H1 (cell line): ENCODE measurements at places on chromosomes 3 and 15. TPM values are rescaled to one million over a fixed set of nuclear protein-coding genes. Genes with fewer than 3 reads are reported as not detected.

- no peak for DNase-seq
Measured at GRCh38 chr3:156404217-156404616, 150.7 kb downstream of the SSR3 start.

DNA sequence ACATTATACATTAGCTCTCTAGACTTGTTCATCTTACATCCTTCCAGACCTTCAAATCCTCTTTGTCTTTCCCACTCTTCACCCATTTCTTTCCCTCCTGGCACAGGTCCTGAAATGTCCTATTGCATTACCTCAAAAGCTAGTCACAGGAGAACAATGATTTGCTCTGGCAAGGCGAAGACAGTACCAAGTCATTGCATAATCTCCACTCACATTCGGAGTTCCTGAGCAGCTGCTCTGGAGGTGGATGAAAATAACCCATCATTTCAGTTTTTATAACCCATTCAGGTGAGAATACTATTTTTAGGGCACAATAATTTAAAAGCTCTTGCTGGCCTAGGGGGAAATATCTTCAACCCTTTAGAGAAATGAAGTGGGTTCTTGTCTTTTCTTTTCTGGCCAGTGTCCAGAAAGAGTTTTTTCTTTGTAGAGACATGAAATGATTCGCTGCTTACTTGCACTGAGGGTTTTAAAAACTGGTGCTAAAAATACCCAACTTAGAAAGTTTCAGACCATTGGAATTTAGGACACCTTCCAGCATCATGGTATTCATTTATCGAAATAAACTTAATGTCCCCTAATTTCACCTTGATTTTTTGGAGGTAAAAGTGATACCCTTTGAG, 23.4 kb upstream of the DYNC1LI1 start:
- DNase-seq: no peak

DNA sequence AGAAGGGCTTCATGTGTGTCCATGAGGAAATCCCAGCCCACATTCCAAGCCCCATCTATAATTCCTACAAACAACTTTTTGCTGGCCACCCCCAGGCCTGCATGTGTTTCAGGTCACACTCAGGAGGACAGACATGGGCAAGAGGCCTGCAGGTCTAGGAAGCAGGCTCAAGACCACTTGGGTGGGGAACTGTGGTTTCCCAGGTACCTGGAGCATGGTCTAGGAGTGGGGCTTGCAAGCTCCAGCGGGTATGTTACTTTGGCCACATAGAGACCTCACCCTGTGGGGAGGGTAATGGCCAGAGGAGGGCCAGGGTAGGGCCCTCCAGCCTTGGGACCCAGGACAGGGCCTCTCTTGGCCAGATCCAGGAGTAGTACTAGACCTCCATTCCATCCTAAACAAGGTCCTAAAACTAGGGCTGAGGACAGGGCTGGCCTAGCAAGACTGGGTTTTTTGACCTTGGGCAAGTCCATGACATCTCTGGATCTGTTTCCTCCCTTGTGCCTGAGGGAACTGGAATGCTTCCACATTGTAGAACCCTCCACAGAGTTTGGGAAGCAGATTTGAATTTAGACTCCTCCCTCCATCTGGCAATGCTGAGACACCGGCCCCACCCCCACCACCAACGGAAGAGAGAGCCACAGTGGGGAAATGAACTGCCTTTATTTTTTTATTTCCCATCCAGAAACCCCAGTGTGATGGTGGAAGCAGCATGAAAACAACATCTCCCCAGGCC, 22.3 kb downstream of the EAF1 start:
- no peak for DNase-seq

The NBEAL2 gene
- 45.8 and 46.9 TPM in 2 replicates for total RNA-seq

The CLRN1 gene
- total RNA-seq: 0.35 and 0.59 TPM in 2 replicates

GRCh38 chr15:60237446-60237845, 160.3 kb downstream of the ANXA2 start:
- DNase-seq: no peak

DNA sequence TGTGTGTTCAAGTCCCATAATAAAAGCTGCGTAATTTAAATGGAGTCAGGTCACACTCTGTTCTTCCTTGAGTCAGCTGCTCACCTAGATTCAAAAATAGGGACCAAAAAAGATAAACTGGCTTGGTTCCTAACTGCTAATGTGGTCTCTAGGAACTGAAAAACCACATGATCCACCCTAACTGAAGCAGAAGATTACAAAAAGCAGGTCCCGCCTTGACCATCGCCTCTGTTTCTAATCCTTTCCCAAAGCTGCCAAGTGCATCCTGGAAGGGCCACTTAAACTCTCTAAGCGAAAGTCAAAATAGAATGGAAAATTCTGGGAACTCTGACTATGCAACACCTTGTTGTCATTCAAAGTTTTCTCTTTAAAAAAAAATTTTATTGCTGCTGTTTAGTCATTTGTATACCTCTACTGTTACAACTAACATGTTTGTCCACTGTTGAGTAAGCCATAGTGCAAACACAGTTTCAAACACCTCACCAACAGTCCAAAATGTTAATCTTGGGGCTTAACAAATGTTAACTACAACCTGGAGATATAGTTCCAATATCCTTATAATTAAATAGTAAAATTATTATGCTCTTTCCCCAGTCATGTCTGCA, 88.9 kb upstream of the THBS1 start:
- no peak for DNase-seq

DNA sequence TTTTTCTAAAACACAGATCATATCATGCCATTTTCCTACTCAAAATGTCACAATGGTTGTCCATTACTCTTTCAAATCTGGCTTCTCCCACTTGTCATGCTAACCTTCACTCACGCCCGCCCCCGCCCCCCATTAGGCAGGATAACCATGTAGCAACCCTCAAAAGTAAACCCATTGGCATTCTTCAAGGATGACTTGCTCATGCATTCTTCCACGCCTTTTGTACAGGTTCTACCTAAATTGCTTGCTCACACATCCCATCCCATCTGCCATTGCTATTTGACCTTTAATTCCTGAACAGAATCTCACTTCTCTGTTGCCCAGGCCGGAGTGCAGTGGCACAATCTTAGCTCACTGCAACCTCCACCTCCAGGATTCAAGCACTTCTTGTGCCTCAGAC, 389.3 kb downstream of the MCTP2 start:
- no peak for DNase-seq

The CD200 gene
- total RNA-seq: 50.2 and 51.9 TPM in 2 replicates

The HIGD2B gene
- total RNA-seq: not detected in 2 replicates

- no peak for DNase-seq
Measured at GRCh38 chr15:64597477-64597822, 137.1 kb downstream of the ZNF609 start.

The RPP25 gene
- total RNA-seq: 19.4 and 19.8 TPM in 2 replicates

The TMOD3 gene
- 29.0 and 30.3 TPM in 2 replicates for total RNA-seq

DNA sequence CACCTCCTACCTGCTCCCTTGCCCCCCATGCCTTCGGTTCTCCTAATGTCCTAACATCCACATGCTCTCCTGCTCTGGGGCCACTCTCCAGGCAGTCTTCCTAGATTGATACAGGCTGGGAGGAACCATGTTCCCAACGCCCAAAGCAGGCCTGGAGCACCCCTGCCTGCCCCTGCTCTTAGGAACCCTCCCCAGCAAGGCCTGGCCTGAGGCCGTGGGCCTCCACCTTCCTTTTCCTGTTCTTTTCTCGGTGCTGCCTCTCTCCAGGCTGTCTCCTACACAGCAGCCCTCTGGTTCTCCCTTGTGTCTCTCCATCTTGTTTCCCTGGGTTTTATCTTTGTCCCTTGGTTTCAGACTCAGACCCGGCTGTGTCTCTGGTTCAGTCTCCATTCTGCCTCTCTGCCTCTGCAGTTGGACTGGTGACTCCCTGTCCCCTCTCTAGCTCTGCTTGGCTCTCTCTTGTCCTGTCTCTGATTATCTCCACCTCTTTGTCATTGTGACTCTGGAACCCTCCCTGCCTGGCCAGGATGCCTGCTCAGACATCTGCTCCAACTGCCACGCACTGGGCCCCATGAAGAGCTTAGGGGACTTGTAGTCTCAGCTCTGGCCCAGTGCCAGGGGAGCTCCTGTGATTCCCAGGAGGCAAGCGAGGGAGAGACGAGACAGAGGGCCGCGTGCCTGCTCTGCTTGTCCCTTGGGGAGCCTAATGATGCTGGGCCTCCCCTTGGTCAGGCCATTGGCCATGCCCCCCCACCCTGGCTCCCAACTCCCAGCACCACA, 26.0 kb upstream of the RPL29 start:
- no peak for DNase-seq
